Suprapubic skin (tissue), 4 donors: ENCODE measurements at places on chromosomes 5 and 9. TPM values are rescaled to one million over a fixed set of nuclear protein-coding genes. Genes with fewer than 3 reads are reported as not detected.

CCL27 gene
- total RNA-seq, result 357 TPM

LECT2 gene
- total RNA-seq, result not detected

PLPP7 gene
- total RNA-seq, result 0.94 TPM

DNA sequence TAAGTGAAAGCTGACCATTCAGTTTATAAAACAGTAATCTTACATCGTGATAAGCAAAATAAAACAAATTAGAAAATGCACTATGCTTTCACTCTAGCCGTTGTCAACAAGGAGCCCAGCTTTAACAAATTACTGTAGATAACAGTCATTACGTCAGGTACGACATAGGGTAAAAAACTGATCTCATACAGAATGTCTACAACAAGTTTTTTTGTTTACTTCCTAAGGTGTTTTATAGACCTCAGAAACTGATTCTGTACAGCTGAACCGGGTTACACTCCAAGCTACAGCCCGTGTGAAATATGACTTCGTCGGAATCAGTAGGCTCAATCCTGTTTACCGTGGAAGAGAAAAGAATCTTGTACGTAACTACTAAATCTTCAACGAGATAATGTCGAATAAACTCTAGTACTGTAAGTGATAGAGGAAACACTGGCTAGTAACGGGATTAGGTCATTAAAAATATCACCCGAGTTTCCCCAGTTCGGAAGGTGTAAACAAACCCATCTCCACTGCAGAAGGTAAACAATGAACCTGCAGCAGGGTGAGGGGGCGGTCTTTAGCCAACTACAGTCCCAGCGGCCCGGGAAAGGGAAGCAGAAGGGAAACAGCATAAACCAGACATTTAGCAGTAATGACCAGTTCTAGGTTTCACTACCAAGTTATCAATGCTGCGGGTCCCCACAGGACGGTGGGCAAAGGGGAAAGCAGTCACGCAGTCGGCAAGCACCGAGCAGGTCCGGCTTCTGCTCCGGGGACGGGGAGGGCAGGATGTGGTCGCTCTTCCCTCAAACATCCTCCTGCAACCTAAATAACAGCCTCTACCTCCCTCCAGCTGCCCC, 1.1 kb downstream of the RICTOR start:
- no peak for DNase-seq

LVRN gene
- total RNA-seq, result 1.4 TPM

CCDC187 gene
- 0.13 TPM for total RNA-seq

- DNase-seq, result no peak
These were observed 141.3 kb upstream of the ZNF618 start for GRCh38 chr9:113734826-113735225.

PCDHGA11 gene
- total RNA-seq, result 7.0 TPM

GRCh38 chr5:170262061-170263045, 29.6 kb downstream of the C5orf58 start:
- no peak for DNase-seq

FOXD4L4 gene
- 0.40 TPM for total RNA-seq

SLC36A2 gene
- total RNA-seq, result not detected

DNA sequence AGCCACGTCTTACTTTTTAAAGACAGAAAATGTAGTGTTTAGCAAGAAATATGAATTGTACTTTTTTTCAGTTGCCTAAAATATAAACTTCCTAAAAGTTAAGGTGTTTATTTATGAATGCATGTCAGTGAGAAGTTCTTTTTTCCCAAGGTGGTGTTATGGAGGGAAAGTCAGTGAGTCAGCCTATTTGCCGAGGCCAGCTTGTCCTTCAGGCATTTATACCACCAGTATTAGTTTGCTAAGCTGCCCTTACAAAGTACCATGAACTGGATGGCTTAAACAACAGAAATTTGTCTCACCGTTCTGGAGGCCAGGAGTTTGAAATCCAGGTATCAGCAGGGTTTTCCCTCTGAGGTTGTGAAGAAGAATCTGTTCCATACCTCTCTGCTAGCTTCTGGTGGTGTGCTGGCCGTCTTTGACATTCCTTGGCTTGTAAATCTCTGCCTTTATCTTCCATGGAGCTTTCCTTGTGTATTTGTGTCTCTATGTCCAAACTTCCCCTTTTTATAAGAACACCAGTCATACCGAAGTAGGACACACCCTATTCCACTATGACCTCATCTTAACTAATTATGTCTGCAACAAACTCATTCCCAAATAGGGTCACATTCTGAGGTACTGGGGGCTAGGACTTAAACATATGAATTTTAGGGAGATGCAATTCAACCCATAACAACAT, 38.4 kb downstream of the PRKACG start:
- no peak for DNase-seq

TTC33 gene
- 11.8 TPM for total RNA-seq

DNA sequence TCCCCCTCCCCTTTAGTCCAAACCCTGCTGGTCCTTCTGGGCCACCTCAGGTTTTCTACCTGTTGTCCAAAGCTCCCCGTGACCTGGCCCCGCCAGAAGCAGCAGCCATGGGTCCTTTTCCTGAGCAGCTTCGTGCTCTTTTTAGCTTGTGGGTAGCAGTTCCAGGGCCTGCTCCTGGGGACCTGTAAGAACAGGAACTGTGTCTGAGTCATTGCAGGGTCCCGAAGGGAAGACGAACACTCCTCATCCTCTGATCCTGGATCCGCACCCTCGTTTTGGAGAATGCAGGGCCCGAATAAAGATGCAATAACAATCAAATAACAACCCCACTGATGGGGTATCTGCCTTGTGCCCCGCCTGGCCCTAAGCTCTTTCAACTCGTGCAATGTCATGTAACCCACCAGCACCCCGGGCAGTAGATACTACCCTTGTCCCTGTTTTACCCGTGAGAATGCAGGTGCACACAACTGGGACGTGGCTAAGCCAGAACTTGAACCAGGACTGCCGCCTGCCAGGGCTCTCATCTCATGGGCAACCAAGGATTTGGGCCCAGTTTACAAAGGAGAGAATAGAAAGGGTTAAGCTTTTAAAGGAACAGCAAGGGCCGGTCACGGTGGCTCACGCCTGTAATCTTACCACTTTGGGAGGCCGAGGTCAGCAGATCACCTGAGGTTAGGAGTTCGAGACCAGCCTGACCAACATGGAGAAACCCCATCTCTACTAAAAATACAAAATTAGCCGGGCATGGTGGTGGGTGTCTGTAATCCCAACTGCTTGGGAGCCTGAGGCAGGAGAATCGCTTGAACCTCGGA, 33.2 kb downstream of the NEK6 start:
- DNase-seq, result no peak

- DNase-seq, result no peak
These were observed 38.2 kb upstream of the CEP72 start for GRCh38 chr5:573976-574375.

GRCh38 chr5:137278476-137278875, 220.7 kb downstream of the SPOCK1 start:
- no peak for DNase-seq

GRCh38 chr5:111930905-111931461, 174.0 kb upstream of the NREP start:
- no peak for DNase-seq

DNA sequence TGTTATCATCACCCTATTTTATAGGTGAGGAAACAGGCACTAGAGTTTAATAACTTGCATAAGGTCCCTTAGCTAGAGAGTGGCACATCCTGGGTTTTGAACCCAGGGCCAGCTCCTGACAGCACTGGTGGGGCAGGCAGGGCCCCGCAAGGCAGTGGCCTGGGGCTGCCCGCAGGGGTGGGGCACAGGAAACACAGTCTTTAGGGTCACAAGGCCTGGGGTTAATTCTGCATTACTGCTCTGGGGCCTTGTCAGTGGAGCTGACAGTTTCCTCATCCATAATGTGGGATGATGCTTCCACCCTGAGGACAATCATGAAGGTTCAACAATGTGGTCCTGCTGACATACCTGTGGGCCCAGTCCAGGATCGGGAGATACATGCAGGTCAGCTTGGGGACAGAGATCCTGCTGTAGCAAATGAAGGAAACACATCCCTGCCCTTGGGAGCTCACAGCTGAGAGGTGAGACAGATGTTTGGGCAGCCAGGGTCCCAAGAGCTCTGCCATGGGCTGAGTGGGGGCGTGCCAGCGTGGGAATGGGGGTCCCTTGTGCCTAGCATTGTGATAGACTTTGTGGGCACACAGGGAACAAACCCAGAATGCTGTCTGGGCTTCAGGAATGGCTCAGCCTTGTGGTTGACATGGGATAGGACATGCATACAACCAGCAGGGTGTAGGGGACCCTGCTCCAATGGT, 14.7 kb downstream of the FGF18 start:
- DNase-seq, result no peak
